Neural progenitor cell (in vitro differentiated cells): ENCODE measurements at places on chromosomes 3 and 15. TPM values are rescaled to one million over a fixed set of nuclear protein-coding genes. Genes with fewer than 3 reads are reported as not detected.

The ARGFX gene
- total RNA-seq: not detected in 2 replicates

GRCh38 chr3:132840201-132840700, 118.0 kb upstream of the NPHP3 start:
- H3K27ac ChIP-seq: no peak overlapping the region
- H3K27me3 ChIP-seq: no peaks in the 10 kb centered on the region
- no peak overlapping the region for H3K4me3 ChIP-seq
- H3K36me3 ChIP-seq: no peaks in the 10 kb centered on the region

DNA sequence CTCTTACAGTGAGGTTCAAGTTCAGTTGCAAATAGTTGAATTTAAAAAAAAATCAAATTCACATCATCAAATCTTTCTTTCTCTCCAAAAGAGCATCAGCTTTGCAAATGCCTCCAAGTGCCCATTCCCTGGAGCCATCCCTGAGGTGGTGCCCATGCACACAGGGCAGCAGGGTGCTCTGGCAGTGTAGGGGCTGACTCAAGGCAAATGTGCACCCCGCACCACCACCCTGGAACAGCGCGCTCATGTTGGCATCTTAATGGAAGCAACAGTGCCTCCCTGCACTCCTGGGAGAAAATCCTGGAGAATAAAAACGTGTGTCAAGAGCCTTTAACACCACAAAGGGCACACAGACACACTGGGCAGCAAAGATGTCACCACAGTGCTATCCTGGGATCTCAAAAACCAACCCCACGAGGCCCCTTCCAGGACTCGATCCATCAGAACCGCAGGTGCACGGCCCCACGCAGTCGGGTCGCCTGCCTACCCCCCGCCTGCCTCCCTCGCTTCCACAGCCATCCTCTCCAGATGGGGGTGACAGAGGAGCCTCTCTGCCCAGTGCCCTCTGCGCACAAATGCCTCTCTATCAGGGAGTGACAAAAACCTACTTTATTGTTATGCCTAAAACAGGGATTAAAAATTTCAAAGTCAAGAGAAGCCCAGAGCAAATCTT, 50.8 kb downstream of the NIPA2 start:
- H3K27ac ChIP-seq: no peak overlapping the region
- no peaks in the 10 kb centered on the region for H3K36me3 ChIP-seq
- H3K4me1 ChIP-seq: no peaks in the 10 kb centered on the region
- H3K4me3 ChIP-seq: no peak overlapping the region

DNA sequence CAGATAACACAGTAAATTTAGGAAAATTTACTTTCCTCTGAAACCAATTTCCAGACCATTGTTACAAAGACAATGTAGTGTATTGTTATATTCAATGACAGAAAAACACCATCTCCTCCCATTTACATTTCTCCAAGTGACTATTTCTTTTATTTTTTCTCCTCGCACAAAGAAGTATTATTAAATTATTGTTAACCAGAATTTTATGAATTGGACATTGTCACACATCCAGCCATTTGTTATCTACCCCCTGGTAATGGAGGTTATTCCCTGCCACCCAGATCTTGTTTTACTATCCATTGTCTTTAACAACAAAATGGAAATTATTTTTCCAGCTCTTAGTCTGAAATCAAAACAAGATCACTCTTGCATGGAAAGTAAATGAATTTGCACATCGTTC, 511.3 kb downstream of the FGF12 start:
- H3K27me3 ChIP-seq: no peaks in the 10 kb centered on the region
- H3K4me1 ChIP-seq: peaks cover 7% of the 10 kb centered on the region
- H3K27ac ChIP-seq: no peak overlapping the region
- no peak overlapping the region for H3K4me3 ChIP-seq
- DNase-seq: no peak
- no peaks in the 10 kb centered on the region for H3K36me3 ChIP-seq

DNA sequence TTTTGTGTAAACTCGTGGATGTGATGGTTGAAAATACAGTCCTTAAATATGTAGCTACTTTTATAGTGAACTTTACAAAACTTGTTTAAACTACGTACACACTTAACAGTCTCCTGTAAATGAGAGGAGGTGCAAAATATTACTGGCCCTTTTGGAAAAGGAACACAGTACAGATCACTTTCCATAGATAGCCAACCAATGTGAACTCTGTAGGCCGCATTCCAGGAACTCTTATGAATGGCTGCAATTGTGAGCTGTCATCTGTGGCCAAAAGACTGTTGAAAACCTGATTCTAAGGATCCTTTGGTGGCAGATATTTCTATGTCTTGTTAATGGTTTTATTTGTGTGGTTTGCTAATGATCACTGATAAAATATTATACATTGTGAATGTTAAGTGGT, 6.2 kb downstream of the TSC22D2 start:
- peak; percentile 44 for DNase-seq
- H3K27ac ChIP-seq: no peak overlapping the region
- H3K4me1 ChIP-seq: peaks cover 44% of the 10 kb centered on the region
- peak overlapping the region; percentile 80 for H3K4me3 ChIP-seq

DNA sequence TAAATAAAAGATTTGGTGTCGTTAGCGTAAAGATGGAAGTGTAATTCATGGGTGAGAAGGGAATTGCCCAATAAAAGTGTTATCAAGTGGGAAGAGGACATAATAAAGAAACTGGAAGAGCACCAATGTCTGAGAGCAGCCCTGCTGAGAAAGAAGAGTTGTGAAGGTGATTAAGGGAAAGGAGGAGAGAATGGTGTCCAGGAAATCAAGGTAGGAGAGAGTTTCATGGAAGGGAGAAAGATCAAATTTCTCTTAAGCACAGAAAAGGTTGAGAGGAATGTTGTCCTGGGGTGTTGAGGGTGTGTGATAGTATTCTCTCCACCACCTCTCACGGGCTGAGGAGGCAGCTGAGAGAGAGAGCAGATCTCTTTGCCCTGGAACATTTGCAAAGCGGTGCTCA, 339.7 kb downstream of the SATB1 start:
- DNase-seq: peak; percentile 6
- H3K4me1 ChIP-seq: peaks cover 12% of the 10 kb centered on the region
- H3K36me3 ChIP-seq: no peaks in the 10 kb centered on the region
- no peak overlapping the region for H3K4me3 ChIP-seq
- no peaks in the 10 kb centered on the region for H3K27me3 ChIP-seq

GRCh38 chr3:127192576-127193232, at the start of gene PRR23E:
PRR23E (plus strand) TSS chr3:127193131; CDS start chr3:127196686, 3,555 bp downstream.
- H3K27ac ChIP-seq: no peak within 1 kb of the TSS
- no peak within 1 kb of the TSS for H3K4me3 ChIP-seq
- no peaks in the 10 kb centered on the region for H3K36me3 ChIP-seq

DNA sequence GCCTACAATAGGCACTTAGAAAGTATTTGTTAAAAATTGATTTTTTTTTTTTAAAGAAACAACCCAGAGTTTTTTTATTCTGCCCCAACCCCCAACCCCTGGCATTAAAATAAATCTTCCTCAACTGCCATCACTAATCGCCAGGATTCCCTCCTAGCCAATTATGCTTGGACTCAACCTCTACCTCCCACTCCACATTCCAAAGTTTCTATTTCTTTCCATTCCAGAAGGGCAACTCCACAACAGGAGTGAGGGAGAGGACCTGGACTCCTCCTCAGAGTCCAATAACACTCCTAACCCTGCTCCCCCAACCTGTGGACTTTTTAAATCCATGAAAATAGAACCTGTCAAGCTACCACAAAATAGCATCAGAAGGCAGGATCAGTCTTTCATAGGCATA, 99.4 kb downstream of the ADAMTS9 start:
- H3K27me3 ChIP-seq: no peaks in the 10 kb centered on the region
- H3K4me3 ChIP-seq: no peak overlapping the region
- DNase-seq: no peak
- no peaks in the 10 kb centered on the region for H3K36me3 ChIP-seq
- peaks cover 12% of the 10 kb centered on the region for H3K4me1 ChIP-seq
- H3K27ac ChIP-seq: no peak overlapping the region

GRCh38 chr15:68852461-68852860, 31.8 kb upstream of the ANP32A start:
- no peaks in the 10 kb centered on the region for H3K27me3 ChIP-seq
- H3K27ac ChIP-seq: no peak overlapping the region
- DNase-seq: no peak
- H3K36me3 ChIP-seq: no peaks in the 10 kb centered on the region
- H3K4me3 ChIP-seq: no peak overlapping the region

GRCh38 chr15:74393423-74393822, 26.0 kb upstream of the CYP11A1 start:
- no peaks in the 10 kb centered on the region for H3K4me1 ChIP-seq
- H3K36me3 ChIP-seq: no peaks in the 10 kb centered on the region
- no peaks in the 10 kb centered on the region for H3K27me3 ChIP-seq
- no peak for DNase-seq

DNA sequence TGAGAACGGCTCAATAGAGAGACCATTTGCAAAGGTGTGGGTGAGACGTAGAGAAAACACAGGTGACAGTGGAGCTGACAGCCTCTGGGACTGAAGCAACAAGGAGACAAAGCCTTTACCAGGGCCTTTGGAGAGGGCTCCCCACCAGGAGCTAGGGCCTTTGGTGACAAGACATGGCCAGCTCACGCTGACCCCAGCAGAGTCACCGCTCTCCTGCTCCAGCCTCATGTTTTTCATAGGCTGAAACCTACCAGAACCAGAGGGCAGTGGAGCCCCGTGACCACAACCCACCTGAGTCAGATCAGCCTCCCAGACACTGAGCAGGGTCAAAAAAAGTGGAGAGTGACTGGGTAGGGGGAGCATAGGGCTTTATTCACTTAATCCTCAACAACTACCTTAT, 214.7 kb downstream of the SHQ1 start:
- DNase-seq: no peak
- no peaks in the 10 kb centered on the region for H3K4me1 ChIP-seq
- H3K27me3 ChIP-seq: no peaks in the 10 kb centered on the region
- H3K4me3 ChIP-seq: no peak overlapping the region

DNA sequence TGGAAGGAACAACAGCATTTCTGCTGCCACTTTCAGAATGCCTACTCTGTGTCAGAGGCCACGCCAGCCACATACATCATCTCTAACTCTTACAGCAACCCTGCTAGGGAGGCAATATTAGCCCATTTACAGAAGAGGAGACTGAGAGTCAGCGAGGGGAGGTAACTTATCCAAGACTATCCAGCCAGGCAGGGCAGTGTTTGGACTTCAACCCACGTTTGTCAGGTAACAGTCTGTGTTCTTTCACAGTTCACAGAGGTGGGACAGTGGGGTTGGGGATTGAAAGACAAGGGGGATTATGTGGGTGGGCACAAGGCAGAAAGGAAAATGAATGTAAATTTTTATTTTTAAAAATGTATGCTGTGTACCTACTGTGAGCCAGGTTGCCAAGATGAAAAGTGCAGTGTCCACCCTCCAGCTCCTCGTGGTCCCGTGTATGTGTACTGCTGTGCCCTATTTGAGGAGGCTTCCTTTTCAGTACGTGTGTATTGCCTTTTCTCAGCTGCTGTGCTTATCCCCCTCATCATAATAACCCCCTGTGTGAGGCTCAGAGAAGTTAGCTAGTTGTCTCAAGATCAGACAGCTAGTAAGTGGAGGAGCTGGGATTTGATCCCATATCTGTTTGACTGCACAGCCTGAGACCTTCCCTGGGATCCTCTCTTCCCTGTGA, 16.5 kb upstream of the ATP2B2 start:
- no peak for DNase-seq
- H3K36me3 ChIP-seq: no peaks in the 10 kb centered on the region
- no peak overlapping the region for H3K4me3 ChIP-seq
- no peak overlapping the region for H3K27ac ChIP-seq
- H3K27me3 ChIP-seq: peaks cover 6% of the 10 kb centered on the region

DNA sequence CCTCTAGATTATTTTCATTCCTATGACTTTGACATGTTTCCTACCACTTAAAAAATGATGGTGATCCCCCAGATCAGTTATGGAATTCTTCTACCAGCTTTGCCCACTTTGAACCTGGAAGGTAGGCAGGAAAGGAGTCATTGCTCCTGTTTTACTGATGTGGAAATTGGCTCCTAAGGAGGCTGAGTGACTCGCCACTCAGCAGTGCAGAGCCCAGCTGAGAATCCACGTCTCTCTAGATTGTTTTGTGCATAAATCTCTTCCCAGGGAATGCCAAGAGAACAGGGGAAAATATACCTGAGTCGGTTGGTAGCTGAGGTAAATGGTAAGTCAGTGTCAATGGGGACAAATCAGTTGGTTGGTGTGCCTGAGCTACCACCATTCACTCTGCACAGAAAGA, 4.7 kb downstream of the LTF start:
- peaks cover 1% of the 10 kb centered on the region for H3K27me3 ChIP-seq
- DNase-seq: no peak
- H3K4me1 ChIP-seq: no peaks in the 10 kb centered on the region
